ENCODE measurements at places on chromosomes 4 and X. TPM values are rescaled to one million over a fixed set of nuclear protein-coding genes. Genes with fewer than 3 reads are reported as not detected.

DNA sequence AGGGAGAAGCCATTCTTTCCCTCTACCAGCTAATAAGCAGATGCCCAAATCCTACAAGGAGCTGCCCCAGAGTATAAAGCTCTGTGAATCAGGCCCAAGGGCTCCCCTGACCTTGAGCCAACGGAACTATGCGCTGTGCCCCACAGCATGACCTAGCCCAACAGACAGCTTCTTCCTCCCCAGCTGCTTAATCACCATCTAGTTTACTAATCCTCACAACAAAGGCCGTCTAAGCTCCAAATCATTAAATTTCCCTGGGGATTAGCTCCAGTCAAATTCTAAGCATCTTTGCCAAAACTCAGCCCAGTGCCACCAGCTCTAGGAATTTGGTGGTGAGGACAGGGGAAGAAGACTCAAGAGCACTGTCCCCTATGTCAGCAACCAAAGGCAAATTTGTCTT lies 113.1 kb downstream of the SHROOM4 start:
- no peak for DNase-seq

GRCh38 chr4:182556580-182556979 lies 313.4 kb downstream of the TENM3 start:
- no peak for DNase-seq

DNA sequence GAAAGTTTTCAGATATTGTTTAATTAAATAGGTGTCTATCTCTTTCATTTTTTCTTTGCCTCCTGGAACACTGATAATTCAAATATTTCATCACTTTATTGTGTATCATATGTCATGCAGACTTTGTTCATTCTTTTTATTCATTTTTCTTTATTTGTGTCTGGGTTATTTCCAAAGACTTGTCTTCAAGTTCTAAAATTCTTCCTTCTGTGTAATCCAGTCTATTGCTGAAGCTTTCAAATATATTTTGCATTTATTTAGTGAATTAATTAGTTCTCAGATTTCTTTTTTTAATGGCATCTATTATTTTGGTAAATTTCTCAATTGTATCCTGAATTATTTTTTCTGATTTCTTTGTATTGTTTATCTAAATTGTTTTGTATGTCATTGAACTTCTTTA lies 70.1 kb downstream of the ZNF330 start:
- DNase-seq, result no peak

DNA sequence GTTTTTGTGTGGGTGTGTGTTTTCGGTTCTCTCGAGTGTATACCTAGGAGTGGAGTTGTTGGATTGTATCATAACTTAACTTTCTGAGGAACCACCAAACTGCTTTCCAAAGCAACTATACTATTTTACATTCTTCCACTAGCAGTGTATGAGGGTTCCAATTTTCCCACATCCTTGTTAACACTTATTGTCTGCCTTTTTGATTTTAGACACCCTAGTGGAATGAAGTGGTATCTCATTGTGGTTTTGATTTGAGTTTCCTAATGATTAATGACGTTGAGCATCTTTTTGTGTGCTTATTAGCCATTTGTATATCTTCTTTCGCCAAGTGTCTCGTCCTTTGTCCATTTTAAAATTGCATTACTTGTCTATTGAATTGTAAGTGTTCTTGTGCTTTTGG lies 118.6 kb downstream of the REPS2 start:
- DNase-seq, result no peak

EPGN gene
- total RNA-seq, result 4.3 TPM

SUPT20HL1 gene
- not detected for total RNA-seq
